ENCODE measurements at places on chromosomes 11 and 22.

DNA sequence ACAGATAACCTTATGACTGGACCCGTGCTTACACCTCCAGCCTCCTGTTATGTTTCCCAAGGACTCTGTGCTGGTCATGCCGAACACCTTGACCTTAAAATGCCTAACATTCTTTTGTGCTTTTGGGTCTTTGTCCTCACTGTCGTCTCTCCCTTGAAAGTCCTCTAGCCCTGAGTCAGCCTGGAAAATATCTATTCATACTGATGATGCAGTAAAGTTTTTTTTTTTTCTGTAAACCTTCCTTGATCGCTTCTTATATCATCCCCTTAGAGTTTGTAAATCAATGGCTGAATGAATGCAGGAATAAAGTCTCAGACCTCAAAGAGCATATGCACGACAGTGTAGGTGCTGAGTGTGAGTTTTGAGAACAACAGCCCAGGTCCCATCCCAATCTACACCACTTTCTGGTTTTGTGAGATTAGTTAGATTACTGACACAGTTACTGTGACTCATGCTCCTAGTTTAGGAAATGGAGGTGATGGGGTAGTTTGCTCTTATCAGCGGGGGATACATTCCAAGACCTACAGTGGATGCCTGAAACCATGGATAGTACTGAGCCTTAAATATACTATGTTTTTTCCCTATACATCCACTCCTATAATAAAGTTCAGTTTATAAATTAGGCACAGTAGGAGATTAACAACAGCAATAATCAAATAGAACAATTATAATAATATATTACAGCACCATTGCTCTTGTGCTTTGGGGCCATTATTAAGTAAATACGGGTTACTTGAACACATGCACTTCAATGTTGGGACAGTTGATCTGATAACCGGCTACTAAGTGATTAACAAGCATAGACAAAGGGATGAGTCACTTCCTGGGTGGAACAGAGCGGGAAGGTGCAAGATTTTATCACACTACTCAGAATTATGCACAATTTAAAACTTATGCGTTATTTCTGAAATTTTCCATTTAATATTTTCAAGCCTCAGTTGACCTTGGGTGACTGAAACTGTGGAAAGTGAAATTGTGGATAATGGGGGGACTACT, 8.6 kb downstream of the TCN1 start:
- DNase-seq = no peak

DNA sequence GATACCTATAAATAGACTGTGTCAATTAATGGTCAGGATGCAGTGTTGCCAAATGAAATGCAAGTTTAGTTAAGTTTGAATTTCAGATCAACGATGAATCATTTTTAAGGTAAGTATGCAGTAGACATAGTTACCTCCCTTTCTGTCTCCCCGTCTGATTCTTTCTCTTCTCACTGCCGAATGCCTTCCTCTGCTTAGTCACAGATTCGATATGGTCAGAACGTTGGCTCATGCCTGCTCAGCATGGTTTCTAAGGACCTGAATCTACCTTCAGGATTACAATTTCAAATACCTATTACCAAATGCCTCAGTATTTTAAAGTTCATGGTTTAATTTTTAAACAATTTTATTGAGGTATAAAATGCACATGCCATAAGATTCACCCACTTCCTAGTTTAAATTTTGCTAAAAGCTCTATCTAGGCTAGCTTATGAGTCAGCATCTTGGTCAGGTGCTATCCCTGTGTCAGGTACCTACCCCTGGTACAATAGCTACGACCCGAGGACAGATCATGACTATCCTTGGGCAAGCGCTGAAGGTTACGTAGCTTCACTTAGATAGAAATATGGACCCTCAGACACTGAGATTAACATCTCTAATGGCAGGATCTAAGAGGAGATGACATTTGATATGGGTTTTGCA, 78.2 kb upstream of the SPON1 start:
- DNase-seq = no peak

DNA sequence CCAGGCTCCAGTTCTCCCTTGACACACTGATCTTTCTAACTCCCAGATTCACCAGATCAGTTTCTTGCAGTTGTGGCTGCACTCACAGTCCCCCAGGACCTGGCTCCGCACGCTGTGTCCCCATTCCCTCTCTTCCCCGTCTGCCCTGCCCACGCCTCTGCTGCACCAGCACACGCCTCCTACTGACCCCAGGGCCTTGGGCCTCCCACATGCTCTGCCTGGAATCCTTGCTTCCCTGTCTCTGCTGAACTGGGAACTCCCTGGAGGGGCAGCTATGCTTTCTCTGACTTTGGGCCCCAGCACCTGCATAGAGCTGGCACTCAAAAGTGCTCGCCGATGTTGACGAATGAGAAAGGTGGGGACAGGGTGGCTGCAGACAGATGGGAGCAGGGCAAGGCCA, 68.9 kb downstream of the MYO7A start:
- DNase-seq = no peak

DNA sequence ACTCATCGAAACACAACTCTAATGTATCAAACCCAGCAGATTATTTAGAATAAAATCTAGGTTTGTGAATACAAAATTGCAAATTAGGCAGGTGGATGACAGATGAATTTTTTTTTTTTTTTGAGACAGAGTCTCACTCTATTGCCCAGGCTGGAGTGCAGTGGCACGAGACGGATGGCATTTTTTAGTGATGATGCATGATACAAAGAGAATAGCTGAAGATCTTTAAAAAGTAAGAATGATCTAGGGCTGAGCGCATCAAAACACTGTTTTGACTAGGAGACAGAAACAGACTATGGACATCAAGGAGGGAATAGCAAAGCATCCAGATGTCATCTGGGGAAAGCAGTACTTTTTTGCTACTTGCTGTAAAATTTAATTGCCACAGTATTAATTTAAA, 63.8 kb downstream of the IMMP1L start:
- DNase-seq = no peak

DNA sequence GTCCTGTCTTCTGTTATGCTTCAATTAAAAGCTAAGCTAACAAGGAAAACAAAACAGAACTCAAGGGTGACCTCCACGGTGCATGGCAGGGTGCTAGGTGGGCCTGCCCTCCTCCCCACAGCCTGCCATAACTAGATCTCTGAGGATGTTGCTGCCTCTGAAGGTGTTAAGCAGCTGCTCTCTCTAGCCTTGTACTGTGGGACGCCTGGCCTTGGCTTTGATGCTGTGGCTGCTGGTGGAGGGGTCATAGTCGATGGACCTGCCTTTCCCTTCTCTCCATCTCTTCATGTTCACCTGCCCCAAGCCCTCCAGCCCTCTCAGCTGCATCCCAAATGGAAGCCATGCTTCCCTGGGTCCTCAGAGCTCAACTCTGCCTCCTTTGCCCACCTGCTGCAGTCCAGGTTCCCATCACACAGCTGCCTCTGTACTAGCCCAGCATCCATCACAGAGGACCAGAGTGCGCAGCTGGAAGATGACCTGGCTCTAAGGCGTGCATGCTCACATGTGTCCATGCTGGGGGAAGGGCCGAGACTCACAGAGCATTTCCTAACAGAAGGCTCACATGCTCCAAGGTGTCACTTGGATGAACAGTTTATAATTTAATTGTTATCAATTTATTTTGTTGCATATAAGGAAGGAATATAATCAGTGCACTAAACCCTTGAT, 180.3 kb upstream of the E2F8 start:
- DNase-seq = no peak

DNA sequence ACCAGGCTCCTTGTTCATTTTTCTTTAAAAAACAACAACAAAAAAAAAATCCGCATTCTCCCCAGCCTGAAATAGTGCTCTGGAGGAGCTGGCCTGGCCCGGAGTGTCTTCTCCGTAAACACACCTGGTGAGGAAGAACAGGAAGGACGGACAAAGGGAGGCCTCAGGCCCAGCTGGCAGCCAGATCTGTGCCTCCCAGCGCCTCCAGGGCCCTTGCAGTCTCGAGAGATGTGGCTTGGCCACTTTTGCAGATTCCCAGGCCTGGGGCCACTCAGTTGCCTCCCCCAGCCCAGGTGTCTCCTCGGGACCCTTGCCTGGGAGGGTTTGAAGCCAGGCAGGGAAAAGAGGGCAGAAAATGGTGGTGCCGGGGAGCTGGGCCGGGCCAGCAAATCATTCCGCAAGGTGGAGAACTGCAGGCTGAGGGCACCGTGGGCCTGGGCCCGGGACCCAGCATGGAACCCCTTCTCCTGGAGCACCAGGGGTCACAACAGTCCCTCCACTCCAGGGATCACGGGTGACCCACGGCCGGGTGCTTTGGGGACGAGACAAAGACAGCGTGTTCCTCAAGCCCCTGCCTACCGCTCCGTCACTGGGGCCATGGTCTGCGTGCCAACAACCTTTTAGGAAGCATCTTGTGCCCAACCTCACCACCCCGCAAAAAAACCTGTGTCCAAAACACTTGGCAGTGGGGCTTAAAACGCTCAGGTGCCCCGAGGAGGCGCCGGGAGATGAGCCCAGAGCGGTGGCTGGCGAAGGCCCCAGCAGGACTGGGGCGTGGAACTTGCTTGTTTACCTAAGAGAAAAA, 67.1 kb upstream of the WNT7B start:
- DNase-seq = no peak

- DNase-seq = no peak
Observed at GRCh38 chr11:126525702-126526101, 170.2 kb downstream of the ST3GAL4 start.

- DNase-seq = no peak
Observed at GRCh38 chr11:129434641-129435498, 59.2 kb downstream of the BARX2 start.

- no peak for DNase-seq
Observed at GRCh38 chr11:10572533-10572932, 4.1 kb upstream of the LYVE1 start.

- no peak for DNase-seq
Observed at GRCh38 chr11:2734181-2735052, 34.6 kb upstream of the KCNQ1OT1 start.

DNA sequence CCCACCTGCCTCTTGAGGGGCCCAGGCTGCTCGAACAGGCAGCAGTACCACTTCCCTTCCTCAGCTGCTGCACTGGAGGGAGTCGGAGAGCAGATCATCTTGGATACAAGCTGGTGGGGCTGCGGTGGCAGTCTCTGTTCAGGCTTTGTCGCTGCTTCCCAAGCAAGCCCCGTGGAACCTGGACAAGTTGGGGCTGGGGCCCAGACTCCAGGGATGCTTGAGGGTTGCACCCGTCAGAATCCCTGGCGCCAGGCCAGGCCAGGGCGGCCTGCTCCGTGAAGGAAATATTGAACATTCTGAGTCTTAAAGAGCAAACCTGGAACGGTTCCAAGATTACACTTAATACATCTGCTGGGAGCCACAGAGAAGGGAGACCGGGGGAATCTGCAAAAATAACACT, 310.1 kb upstream of the SORL1-AS1 start:
- no peak for DNase-seq

- DNase-seq = no peak
Observed at GRCh38 chr11:47977623-47978022, 2.7 kb upstream of the PTPRJ start.

DNA sequence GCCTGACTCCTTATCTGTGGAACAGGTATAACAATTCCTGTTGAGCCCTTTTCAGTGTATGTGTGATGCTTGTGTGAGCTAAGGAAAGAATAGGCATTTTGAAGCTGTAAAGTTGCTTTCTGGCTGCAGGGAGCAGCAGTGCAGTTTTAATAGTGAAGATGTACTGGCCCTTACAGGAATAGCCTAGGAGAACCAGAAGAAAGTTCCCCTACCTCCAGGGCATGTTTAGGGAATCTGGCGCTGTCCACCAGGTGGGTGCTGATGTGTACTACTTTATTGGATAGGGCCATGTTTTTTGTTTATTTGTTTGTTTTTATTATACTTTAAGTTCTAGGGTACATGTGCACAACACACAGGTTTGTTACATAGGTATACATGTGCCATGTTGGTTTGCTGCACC, 11.5 kb downstream of the BMAL1 start:
- no peak for DNase-seq

- no peak for DNase-seq
Observed at GRCh38 chr11:58866788-58867187, 22.3 kb upstream of the GLYATL2 start.

- DNase-seq = no peak
Observed at GRCh38 chr11:79018371-79018849, 422.4 kb downstream of the TENM4 start.

- no peak for DNase-seq
Observed at GRCh38 chr22:35135165-35135564, 69.2 kb downstream of the ISX start.

DNA sequence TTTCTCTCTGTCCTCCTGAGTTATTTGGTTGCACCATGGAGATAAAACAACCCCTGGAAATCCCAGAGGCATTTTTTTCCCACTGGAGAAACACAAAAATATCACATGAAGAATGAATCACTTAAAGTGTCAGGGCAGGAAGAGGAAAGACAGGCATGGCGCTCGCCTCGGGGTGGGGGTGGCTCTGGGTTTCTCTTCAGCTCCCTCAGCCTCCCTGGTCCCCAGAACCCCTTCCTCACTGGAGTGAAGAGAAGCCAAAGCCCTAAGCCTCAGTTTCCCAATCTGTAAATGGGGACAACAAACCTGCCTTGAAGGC, 938 bp downstream of the SHISAL1 start:
- DNase-seq = no peak

- no peak for DNase-seq
Observed at GRCh38 chr11:68040101-68040956, 1.5 kb downstream of the TCIRG1 start.

GRCh38 chr22:20031732-20032406, 11.0 kb downstream of the TANGO2 start:
- no peak for DNase-seq

DNA sequence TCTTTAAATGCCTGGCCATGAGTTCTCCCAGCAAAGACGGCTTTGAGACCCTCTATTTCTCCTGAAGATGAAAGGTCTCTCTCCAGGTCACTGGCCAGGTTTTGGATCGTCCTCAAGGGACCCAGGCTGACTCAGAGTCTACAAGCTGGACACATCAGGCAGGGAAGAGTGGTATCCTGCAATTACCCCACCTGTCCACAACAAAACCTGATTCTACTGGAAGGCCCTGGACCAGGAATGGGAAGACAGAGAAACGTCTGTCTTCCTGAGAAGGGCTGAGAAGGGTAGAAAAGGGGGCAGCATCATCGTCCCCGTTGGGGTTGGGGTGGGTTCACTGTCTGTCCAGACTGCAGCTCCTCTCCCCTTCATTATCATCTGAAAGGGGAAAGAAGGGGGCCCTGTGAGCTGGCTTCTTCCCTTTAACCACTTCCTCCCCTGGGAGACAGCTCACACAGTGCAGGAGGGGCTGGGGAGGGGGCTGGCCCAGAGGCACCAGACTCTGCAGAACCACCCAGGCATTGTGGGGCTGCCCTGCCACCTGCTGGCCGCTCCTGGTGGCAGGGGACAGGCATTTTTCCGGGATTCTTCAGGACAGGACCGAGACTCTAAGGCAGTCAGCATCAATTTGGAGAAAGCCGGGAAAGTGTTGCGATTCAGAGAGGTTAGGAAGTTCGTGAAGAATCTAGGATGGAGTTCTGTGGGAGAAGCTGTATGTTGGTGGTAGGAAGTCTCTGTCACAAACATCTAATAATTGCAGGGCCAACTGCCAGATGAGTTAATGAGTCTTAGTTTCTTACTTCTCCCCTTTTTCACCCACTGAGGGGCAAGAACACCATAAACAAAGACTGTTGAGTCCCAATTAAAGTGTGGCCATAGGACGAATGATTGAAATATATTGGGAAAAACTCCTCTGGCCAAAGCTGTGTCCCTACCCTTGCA, 57.6 kb downstream of the SYN3 start:
- no peak for DNase-seq
